ENCODE measurements at places on chromosomes 3 and 15.

DNA sequence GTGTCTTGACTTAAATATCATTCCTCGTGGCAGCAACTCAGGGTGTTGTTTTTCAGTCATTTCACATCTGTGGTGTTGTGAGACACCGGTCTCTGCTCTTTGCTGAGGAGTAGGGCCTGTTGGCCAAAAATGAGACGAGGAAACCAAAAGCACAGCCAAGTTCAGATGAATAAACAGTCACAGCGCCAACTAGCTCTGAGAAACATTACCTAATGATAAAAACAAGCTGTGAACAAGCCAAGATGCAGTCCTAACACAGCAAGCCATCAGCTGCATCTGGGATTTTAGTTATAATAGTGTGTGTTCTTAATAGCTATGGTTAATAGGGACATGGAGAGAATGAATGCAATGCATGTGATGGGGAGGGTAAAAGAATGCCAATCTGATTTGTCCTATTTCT lies 843.4 kb upstream of the DPPA4 start:
- DNase-seq = no peak

GRCh38 chr15:77517579-77517978 lies 96.9 kb downstream of the HMG20A start:
- DNase-seq = no peak

DNA sequence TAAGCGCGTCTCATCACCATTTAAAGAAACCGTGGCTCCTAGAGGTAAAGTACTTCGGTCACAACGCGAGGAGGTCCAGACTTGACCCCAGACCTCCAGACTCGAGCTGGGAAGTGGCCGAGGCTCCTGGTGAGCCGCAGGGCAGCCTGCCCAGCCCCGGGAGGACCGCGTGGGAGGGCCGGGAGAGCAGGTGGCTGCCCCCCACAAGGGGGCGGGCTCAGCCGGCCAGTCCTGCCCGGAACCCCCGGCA lies at the start of gene SLC27A2:
Gene SLC27A2, plus strand, starts transcription at position 228 of the 250 bp plus-strand sequence. CDS start 232 bp downstream, outside the sequence.
- DNase-seq = no peak

- no peak for DNase-seq
Measured at GRCh38 chr15:75809986-75810750, 33.1 kb upstream of the UBE2Q2 start.

DNA sequence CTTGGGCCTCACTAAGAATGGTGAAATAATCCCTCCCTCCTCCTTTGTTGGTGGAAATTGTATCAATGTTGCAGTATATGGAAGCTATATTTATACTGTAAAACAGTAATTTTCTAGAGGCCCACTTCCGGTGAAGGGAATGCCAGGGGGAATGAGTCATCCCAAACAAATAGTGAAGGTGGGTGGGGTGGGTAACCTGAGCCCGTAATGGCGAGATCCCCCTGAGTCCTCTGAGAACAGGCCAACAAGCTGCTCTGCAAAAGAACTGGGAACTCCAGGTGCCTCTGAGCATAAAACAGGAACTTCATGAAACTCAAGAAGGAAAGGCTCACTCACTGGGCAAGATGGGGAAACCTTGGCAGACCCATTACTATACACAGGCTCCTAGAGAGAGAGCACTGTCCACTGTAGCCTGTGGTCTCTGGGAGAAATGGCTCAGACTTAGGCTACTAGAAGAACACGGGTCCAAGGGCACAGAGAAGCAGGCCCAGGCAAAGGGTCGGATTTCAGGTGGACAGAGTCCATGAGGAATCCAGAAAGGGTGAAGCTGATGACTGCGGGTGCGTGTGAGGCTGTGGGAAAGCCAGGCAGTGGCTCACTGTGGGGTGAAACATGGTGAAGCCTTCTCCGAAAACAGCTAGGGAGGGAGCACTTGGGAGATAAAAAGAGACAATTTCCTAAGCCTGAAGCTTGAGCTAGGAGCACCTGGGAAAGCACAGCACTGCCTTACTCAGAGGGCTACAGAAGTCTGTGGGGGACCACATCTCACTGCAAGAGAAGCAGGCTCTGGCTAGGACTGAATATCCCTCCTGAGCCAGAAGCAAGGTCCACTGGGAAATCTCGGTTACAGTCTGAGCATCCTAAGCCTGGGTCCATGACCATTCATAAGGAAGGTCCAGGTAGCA lies 19.8 kb downstream of the LARP6 start:
- DNase-seq = peak; percentile 44

- no peak for DNase-seq
Measured at GRCh38 chr15:99385005-99385669, 133.9 kb downstream of the LRRC28 start.

GRCh38 chr3:11508346-11509172 lies 135.2 kb downstream of the VGLL4 start:
- no peak for DNase-seq

DNA sequence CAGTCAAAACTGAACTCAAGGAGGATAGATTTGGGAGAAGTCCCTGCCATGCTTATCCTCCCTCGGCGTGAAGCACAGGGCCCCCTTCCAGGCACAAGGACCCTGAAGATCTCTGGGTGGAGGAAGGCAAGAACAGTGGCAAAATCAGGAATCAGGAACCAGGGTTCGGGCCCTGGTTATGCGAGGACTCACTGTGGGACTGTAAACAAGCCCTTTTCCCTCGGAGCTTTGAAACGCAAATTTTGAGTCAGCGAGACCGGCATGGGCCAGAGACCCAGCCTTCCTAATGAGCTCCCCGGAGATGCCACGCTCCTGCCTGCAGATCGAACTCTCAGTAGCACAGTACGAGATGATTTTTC lies 70.1 kb downstream of the SLC12A8 start:
- DNase-seq = no peak

- DNase-seq = no peak
Measured at GRCh38 chr15:99296386-99296785, 45.1 kb downstream of the LRRC28 start.

- no peak for DNase-seq
Measured at GRCh38 chr3:22451501-22451900, 700.5 kb upstream of the ZNF385D start.

DNA sequence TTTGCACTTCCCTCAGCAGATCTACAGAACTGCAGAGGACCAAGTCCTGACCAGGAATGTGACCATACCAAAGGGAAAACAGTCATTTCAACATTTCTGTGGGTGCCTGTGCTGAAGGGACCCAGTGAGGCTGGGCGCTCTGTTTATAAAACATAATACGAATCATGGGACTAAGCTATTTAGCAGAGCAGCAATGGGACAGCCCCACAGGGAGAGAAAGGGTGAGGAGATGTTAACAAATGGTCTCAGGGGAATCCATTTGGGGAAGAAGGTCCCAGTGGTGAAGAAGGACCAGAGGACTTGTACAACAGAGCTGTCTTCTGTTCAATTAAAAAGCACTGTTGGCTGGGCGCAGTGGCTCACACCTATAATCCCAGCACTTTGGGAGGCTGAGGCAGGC lies 1025.4 kb downstream of the FHIT start:
- DNase-seq = no peak

GRCh38 chr15:59399465-59400102 lies 26.9 kb upstream of the MYO1E start:
- DNase-seq = no peak

- no peak for DNase-seq
Measured at GRCh38 chr3:101796077-101796680, 17.2 kb downstream of the NXPE3 start.

- DNase-seq = no peak
Measured at GRCh38 chr3:39285332-39285731, 5.5 kb upstream of the CX3CR1 start.

- no peak for DNase-seq
Measured at GRCh38 chr3:182246870-182247269, 535.1 kb downstream of the SOX2 start.

GRCh38 chr15:56760186-56760585 lies 26.9 kb upstream of the ZNF280D start:
- DNase-seq = no peak

- DNase-seq = no peak
Measured at GRCh38 chr15:63403254-63403945, 21.8 kb upstream of the CA12 start.

DNA sequence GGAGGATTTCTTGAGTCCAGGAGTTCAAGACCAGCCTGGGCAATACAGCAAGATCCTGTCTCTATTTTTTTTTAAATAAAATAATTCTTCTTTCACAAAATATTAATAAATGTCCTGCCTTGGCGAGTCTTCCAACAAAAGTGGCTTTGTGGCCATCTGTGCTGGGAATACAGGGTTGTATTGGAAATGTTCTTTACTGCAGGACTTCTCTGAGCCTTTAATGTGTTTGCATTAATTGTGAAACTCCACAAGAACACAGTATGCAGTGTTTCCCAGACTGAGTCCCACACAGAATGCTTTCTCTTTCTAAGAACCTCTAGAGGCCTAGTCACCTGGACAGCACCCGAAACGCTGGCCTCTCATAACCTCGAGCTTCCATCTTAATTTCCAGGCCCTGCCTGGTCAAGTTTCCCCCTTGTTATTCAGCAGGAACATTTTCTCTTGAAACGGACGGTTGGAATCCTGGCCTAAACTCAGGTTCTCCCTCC lies 85.4 kb upstream of the ARRDC4 start:
- no peak for DNase-seq

DNA sequence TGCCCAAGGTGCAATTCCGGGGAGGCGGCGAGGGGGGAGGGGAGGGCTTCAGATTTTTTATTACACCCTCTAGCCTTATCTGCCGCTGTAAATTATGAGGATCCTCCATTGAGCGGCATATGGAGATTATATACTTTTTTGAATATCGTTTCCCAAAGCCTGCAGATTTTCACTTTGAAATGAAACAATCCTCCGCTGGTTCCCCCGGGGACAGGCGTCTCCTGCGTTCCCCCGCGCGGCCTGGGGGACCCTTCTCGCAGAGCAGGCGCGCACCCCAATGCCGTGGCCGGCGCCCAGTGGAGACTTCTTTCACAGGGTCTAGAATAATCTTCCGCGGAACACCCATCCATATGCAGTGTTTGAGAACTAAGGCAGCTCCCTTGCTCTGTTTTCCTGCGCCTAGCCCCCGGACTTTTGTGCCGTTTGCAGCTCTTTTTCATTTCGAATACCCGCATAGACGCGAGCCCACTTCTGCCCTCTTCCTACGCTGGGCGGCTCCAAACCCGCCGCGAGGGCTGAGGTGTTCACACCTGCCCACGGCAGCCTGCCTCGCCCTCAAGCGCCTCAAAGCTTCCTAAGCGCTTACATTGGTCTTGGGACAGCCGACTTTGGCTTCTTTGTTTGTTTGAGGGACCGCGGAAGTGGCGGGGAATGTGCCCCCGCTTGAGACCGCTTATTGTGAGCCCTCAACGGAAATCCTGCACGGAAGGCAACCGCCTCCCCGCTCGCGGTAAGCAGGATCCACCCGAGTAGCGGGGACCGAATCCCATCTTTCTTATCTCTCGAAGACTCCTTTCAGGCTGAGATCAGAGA lies 7.5 kb downstream of the SOX14 start:
- no peak for DNase-seq

- DNase-seq = no peak
Measured at GRCh38 chr3:196754091-196754981, 14.7 kb downstream of the PAK2 start.

DNA sequence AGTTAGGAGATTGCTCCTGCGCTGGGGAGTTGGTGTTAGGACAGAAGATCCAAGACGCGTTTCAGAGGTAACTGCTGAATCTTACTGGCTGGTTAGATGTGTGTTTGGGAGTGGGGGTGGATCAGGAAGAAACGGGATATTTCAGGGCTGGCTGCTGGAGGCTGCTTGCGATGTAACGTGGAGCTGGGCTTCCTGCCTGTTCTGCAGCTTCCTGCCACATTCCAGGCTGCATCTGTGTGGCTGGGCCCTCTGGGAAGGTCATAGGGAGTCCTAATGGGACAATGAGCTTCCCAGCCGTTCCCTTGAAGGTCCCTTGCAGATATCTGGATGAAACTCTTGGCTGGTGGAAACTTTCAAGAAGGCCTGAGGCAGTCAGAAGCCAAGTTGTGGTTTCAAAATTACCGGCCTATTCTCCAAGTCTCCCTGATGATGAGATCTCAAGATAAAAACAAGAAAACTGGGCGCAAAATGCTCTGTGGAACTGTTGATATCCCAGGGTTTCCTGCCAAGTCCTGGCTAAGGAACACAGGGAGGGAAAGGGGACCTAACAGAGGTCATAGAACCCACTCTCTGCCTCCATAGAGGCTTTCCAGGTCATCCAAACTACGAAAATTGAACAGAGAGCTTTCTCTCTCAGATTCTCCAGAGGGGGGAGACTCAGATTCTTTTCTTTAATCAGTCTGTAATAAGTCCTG lies 67.0 kb downstream of the NOX5 start:
- no peak for DNase-seq

- DNase-seq = no peak
Measured at GRCh38 chr3:196835086-196835485, 32.6 kb upstream of the SENP5 start.

DNA sequence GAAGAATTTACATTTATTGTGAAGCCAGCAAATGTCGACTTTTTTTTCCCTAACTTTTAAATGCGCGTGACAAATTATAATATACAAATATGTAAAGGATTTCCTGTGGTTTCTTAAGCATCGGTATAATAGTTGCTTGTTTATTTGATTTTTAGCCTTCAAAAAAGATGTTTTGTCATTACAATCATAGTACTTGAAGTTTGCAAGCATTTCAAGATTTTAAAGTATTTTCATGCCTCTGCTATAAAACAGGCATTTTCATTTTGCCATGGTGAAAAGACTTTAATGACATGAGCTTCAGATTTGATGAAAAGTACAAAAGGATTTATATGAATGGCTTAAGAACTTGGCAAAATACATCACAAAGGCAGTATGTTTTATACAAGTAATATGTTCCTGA lies 9.4 kb upstream of the P2RY12 start:
- no peak for DNase-seq

DNA sequence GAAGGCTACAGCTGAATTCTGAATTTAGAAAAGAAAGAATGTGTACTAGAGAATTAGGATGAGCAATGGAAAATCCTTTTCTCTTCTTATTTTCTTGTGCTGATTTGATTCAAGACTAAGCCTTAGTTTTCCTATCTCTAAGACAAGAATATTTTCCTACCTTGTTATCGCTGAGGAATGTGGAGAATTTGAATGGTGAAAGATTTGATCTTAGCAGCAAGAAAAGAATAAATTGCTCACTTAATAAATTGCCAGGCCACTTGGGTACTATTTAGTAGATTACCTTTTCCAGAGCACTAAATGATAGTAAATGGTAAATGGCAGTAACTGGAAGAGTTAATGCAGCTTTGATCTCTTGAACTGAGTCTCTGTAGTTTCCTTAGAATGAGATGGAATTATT lies 145.7 kb upstream of the MEIS2 start:
- no peak for DNase-seq

GRCh38 chr15:93257920-93258319 lies 168.9 kb upstream of the RGMA start:
- DNase-seq = no peak
